ENCODE measurements at places on chromosomes 3 and 15.
A peak's percentile ranks its signal among the peaks of the same experiment; 100 is the strongest.

- DNase-seq = no peak
These were observed 852.3 kb upstream of the ALCAM start for GRCh38 chr3:104514371-104514770.

DNA sequence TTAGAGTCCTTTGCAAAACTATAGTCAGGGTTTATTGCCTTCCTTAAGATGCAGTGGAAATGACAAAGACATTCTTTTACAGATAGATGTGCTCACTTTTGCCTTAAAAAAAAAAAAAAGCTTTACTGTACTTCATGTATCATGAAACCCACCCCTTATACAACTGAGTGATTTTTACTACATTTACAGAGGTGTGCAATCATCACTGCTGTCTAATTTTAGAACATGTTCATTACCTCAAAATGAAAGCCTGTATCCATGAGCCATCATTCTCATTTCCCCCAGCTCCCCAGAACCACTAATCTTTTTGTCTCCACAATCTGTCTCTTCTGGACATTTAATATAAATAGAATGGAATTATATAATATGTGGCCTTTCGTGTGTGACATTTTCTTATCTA is 111.9 kb downstream of the NR1I2 start:
- no peak for DNase-seq

DNA sequence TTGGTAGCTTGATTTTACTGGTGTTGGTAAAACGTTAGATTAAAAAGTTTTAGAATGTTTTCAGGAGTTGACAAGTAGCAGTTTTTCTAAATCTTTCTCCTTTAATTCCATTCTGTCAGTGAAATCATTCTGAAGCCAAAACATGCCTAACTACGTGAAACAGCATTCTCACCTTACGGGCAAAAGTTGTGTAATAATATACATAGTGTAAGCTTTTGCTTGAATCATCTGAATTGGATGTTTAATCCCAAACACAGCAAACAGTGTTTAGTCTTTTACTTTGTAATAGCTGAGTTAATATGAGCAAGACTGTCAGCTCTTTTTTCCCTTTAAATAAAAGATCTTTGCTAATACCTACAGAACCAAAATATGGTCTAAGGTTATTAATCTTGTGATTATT is 100.6 kb downstream of the CYP19A1 start:
- DNase-seq = no peak

GRCh38 chr3:47427866-47428265 is 47.0 kb downstream of the PTPN23 start:
- no peak for DNase-seq

DNA sequence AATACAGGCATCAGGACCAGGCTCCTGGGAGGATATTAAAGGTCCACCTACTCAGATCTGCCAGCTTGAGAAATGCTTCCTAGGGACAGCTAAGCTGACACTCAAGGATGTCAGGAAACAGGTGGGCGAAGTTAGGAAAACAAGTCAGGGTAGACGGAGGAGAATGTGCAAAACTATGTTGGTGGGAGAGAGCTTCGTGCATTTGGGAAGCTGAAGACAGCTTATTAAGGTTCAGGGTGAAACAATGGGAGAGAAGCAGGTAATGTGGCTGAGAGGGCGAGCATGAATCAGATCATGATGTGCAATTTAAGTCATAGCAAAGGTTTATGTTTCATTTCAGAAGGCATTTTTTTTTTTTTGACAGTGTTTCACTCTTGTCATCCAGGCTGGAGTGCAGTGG is 297.2 kb upstream of the ATP10A start:
- DNase-seq = peak; percentile 13

- no peak for DNase-seq
These were observed 107.4 kb upstream of the KLF13 start for GRCh38 chr15:31219221-31219620.

DNA sequence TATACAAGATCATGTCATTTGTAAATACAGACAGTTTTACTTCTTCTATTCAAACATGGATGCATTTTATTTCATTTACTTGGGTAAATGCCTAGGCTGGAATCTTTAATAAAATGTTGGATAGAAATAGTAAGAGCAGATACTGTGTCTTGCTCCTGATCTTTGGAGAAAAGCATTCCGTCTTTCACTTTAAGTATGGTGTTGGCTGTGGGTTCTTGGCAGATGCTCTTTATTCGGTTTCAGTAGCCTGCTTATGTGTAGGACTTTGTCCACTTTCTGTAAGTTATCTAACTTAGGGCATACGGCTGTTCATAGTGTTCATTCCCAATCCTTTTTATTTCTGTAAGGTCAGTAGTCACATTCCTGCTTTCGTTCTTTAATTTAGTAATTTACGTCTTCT is 303.0 kb downstream of the ADAMTS17 start:
- no peak for DNase-seq

- DNase-seq = no peak
These were observed 2.0 kb downstream of the ANKRD28 start for GRCh38 chr3:15795651-15796308.

GRCh38 chr15:43792761-43793476 is 799 bp downstream of the SERF2 start:
- DNase-seq = no peak
